NB4 (cell line): ENCODE measurements at places on chromosomes 1 and 21.

GRCh38 chr1:211991695-211992094, 43.7 kb downstream of the INTS7 start:
- no peak for DNase-seq

GRCh38 chr21:18384771-18385170, 18.8 kb downstream of the TMPRSS15 start:
- DNase-seq: peak; percentile 27

- DNase-seq: no peak
Observed at GRCh38 chr1:87100271-87100670, 185.8 kb downstream of the HS2ST1 start.

DNA sequence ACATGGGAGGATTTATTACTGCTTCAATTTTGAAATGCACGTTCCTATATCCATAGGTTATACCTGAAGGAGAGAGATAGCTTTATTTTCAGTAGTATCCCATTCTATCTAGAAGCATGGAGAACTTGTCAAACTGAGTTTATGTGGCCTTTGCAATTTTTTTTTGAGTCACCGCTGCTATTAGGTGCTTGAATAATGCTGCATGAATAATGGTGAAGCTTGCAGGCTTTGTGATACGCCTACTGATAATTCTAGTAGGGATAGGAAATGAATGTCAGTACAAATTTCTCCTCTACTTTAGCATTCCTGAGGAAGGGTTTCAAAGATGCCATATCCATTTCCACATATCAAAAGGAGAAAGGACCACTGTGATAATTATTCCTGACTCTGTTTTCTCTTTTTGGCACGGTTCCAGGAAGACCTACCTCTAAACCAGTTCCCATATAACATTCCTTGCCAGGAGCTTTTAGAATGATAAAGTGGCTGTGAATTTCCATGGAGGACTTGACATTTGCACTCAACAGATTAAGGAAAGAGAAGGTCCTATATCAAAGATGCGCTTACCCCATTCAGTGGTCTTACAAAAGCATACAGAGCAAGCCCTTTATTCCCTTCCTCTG, 83.5 kb downstream of the SPATA46 start:
- DNase-seq: no peak

DNA sequence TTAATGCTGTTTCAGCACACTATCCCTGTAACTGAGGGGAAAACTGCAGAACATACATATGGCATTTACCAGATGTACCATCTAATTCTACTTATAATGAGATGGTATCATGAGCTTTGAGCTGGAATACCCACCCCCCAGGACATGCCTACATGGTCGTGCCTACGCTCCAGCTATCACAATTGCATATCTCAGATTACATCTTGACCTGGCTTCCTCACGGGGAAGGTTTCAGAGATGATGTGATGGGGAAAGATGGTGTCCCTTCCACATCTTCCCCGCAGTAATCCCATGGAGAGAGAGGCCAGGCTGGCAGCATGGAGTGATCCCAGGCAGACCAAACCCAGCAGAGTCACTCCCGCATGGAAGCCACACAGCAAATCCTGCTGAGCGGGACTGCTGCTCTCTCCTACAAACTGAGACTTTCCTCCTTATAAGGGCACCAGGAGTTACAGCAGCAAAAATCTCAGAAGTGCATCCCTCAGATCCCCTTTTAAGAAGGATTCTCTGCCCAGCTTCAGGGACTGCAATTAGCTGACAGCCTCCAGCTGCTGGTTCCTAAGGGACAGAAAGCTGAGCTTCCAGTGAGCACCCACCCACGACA, 67.1 kb downstream of the KCNH1 start:
- no peak for DNase-seq

DNA sequence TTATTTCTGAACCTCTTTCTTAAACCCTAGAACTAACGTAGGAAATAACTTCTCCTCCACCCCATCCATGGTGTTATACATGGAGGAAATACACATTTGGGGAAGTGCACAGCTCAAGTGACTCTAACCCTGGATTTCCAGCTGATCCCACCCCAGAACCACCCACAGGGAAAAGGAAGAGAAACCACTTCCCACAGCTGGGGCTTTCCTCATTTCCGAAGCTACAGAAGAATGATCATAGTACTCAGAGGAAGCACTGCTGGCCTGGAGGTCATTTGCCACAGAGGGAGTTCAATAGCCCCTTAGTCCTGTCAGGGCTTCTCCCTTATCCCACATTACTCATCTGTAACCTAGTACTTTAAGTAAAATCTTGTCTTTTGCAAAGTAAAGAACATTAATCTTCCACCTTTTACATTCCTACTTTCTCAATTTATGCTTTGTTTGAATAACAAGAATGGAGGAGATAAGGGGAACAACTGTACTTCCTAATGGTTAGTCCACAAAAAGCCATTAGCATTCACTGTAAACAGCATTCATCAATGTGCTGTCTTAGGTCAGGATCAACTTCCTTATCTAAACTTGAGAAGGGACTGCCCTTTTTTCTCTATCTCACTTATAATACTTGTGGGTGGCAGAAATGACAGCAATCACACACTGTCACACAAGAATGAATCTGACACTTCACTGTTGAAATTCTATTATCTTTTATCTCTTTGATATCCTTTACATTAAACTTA, 63.0 kb upstream of the RGS1 start:
- peak; percentile 13 for DNase-seq

GRCh38 chr1:111592389-111593361, 26.9 kb upstream of the RAP1A start:
- peak; percentile 92 for DNase-seq

GRCh38 chr1:111470596-111470995, 3.2 kb upstream of the C1orf162 start:
- DNase-seq: no peak

DNA sequence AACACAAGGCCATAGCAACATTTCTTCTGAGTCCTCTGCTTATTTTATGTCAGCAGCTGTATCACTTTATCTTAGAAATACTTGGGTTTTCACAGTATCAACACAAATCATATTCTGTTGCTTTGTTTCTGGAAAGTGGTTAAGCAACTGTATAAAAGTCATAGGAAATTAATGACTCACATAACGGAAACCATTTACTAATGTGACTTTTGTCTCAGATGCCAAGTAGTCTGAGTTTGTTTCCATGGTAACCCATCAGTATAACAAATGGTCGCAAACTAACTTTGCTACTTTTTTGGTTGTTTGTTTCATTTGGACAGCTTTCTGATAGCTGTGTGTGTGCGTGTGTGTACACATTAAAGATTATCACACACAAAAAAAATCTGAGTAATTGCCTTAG, 31.1 kb downstream of the EEIG2 start:
- DNase-seq: peak; percentile 26

- no peak for DNase-seq
Observed at GRCh38 chr1:183975651-183976050, 61.9 kb downstream of the COLGALT2 start.

DNA sequence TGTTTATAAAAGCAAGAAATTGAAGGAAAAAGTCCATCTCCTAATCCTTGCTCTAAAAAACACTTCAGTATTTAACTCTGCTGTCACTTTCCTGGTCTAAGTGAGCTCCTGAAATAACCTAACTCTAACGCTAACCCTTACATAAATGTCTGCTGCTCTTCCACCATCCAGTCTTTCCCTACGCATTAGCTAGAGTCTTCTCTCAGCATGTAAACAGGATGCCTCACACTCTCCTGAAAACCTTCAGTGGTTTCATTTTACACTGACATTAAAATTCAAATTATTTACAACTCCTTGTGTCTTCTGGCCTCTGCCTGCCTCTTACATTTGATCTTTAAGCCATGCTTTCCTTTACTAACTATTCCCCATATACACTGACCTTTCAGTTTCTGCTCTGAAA, 697.6 kb upstream of the CXADR start:
- DNase-seq: no peak

- DNase-seq: no peak
Observed at GRCh38 chr1:18643154-18644012, 12.7 kb downstream of the PAX7 start.

DNA sequence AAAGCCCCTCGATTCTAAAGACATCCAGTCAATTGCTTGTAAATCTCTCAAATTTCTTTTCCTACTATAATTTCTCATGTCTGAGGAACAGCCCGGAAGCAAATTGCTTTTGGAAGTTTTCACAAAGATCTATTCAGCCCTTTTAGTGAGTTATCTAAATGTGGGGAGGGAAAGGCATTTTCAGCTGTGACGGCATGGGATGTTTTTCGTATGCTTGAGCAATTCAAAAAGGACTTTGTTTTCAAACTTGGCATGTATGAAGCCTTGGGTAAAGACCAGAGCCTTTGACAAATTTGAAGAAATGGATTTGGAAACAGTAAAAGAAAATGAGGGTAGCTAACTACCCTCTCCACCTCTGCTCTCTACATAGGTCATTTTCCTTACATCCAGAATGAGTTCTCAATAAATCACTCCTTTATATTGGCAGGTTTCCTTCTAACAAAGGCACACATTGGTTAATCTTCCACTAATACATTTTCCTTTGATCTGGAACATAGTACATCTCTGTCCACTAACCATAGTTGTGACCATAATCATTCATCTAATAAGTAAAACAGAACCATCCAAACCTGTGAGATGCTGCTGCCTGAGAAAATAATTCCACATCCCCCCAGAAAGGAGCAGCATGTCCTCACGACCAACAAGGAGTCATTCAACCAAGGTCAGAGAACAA, 66.1 kb upstream of the ADAM30 start:
- DNase-seq: no peak
